ENCODE measurements at places on chromosomes 5 and 9. TPM values are rescaled to one million over a fixed set of nuclear protein-coding genes. Genes with fewer than 3 reads are reported as not detected.

The PCDHGA7 gene
- 2.3 TPM for total RNA-seq

The KIF24 gene
- total RNA-seq = 2.0 TPM

The ADGRD2 gene
- total RNA-seq = not detected

The TRIM36 gene
- total RNA-seq = 16.9 TPM

DNA sequence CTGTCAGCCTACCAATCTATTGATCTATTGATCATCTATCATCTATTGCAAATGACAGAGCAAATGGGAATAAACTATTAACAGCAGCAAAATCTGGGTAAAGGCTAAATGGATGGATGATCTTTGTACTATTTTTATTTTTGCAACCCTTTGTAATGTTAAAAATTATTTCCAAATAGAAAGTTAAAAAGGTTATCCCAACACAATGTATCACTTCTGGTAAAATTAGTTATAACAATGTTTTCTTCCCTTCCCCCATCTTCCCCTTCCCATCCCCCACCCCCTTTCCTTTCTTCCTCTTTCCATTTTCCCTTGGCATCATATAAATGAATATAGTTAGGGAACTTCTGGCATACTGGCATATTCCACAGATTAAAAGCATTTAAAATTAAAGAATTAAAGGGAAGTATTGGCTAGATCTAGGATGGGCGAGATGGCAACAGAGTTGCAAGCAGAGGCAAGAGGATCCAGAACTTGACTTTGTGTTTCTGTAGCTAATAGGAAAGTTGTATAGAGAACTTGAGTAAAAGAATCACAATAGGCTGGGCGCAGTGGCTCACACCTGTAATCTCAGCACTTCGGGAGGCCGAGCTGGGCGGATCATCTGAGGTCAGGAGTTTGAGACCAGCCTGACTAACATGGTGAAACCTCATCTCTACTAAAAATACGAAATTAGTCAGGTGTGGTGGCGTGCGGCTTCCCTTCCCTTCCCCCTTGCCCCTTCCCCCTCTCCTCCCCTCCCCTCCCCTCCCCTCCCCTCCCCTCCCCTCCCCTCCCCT, 66.6 kb upstream of the TAF11L2 start:
- no peak for DNase-seq

DNA sequence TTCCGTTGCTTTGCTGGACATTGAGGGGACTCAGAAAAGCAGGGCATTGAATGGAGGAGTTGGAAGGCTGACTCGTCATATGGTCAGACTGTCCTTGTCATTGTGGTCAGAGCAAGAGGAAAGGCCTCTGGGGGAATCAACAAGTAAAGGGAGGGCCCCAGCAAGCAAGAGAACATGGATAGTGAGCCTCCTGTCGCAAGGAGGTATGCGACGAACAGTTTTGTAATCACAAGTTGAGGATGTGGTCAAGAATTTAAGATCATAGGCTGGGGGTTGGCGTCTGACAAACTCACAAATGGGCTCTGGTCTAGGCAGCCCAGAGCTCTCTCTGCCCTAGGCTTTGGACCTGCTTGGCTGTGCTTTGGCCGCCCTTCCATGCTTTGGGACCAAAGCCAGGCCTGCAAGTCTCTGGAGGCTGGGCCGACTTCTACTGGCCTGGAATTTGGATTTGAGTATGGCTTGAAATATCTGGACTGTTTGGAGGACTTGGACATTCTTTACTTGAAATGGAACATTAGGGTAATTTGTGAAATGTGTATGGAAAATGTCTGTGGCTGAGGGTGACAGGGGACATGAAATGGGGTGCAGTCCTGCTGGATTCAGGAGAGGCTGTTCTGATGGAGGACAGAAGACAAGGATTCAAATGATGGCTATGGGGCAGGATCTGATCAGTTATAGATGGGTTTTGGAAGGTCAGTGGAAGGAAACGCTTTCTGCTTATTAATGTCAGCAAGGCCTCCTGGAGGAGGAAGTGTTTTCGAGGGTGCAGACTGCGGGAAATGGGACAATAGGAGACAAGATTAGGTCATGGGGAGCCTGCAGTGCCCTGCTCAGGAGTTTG, 19.2 kb upstream of the NDST1 start:
- peak; percentile 70 for DNase-seq

The PTBP3 gene
- 38.0 TPM for total RNA-seq

DNA sequence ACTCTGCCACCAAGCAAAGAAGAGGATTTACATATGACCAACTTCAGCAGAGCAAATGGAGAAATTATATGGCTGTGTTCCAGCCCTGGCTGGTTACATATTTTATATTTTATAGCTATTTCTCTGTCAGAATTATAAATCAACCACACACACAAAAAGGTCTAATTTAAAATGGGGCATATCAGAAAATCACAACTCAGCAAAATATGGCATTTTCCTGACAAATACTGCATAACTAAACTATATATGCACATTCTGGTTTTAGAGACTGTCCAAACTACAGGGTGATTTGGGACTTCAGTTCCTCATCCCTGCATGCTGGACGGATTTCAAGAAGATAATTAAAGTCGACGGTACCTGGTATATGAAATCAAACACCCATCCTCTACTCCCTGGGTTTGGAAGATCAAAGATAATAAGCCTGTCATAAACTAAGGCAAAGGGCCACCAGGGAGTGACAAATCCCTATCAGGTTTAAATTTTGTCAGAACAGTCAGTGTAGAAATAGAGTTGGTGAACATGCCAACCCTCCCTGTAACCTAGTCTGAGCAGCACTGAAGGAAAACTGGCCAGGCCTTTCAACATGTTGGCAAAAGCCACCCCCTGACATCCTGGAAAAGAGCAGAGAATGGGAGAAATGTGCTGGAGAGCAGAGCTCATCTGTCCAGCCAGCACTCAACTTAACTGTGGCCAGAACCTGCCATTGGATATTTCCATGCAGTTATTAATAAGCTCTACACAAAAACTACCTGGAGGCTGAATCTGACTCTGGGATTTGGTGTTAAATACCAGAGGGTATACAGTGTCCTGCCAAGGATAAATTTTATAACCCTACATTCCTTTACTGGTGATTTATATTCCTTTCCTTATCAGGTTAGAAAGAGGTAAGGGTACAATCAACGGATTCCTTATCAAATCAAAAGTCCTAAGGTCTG, 235.7 kb downstream of the ENC1 start:
- DNase-seq = no peak

The BARHL1 gene
- not detected for total RNA-seq

The MARCHF6 gene
- 44.0 TPM for total RNA-seq

DNA sequence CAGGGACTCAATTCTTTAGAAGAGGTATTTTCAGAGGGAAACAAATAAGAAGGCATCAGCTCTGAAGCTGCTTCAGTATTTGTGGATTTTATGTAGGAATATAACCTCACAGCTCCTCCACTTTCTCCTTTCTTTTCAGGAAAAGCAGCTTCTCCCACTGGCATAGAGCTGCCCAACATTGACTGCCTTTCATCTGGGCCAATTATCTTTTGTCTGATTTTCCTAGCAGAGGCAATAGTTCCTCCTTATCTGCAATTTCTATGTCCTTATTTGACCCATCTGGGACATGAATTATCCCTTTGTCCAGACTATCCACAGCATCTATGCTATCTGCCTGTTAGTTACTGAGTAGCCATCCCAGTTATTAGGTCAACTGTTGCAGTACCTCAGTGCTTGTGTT, 1671.2 kb upstream of the ACO1 start:
- DNase-seq = no peak

GRCh38 chr5:170159101-170159698, 53.5 kb downstream of the FOXI1 start:
- no peak for DNase-seq

- DNase-seq = no peak
These were observed 71.4 kb upstream of the MOCS2 start for GRCh38 chr5:53180991-53181390.

DNA sequence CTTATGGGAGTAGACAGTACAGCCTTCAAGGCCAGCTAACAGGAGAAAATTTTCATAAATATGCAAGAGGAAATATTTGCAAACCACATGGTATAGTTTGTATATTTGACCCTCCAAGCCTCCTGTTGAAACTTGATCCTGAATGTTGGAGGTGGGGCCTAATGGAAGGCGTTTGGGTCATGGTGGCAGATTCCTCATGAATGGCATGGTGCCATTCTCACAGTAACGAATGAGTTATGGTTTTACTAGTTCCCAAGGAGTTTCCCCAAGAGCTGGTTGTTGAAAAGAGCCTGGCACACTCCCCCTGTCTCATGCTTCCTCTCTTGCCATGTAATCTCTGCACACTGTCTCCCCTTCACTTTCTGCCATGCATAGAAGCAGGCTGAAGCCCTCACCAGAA, 3.3 kb upstream of the PAIP1 start:
- DNase-seq = peak; percentile 35

DNA sequence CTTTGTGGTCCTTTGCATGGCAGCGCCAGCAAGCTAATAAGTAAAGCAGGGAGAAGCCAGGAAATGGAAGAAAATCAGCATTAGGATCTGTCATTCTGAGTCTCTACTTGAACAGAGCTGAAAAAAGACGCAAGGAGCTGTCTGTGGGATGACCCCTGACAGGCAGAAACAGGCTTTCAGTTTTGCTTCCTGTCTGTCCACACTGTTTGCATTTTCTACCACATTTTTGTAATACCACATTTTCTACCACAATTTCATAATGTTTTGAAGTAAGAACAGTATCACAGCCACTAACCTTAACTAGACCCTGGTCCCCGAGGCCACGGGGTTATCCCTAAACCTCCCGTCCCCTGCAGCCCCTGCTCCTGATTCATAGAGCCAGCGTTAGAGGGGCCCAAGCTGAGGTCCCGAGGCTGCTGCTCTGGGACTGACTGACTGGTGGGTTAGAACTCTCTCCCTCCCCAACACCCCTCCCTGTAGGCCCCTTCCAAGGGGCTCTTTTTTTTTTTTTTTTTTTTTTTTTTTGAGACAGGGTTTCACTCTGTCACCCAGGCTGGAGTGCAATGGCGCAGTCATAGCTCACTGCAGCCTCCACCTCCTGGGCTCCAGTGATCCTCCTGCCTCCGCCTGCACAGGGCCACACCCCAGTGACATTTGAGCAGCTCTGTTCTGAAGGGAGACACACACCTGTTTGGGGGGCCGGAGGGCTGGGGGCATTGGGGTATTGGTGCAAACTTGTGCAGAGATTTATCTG, 4.0 kb upstream of the CLIC3 start:
- DNase-seq = peak; percentile 41

- DNase-seq = no peak
These were observed 13.5 kb downstream of the RABGAP1 start for GRCh38 chr9:122954253-122954691.

- no peak for DNase-seq
These were observed 84.6 kb upstream of the RETREG1 start for GRCh38 chr5:16701134-16702099.

DNA sequence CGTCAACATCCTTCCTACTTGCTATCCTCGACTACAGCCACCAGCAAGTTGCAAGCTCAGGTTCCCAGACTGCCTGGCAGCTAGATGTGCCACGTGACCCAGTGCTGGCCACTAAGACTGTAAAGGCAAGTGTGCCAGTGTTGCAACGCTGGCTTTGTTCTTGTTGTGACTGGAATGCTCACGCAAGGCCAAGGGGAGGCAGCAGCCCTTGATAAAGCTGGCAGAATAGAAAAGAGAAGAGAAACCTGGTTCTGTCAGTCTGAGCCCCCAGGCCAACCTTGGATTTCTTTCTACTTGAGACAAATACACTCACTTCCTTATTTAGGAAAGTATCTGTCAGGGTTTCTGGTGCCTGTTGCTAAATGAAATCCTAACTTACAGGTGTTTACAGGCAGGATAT, 113.0 kb downstream of the KLHL3 start:
- DNase-seq = peak; percentile 91

- DNase-seq = no peak
These were observed 30.0 kb upstream of the PCSK1 start for GRCh38 chr5:96463091-96463490.

DNA sequence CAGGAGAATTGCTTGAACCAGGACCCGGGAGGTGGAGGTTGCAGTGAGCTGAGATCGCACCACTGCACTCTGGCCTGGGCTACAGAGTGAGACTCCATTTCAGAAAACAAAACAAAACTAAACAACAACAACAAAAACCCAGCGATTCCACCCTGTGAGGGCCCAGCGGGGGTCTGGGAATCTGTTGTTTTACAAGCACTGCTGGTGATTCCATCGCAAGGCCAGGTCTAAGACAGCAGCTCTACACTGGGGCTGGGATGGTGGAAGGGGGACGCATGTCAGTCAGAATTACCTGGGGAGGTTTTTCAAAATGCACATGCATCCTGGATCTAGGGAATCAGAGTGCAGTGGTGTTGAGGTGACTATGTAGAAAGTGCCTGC, 90.9 kb downstream of the ANKRD55 start:
- DNase-seq = no peak

GRCh38 chr9:114633438-114634089, 22.5 kb downstream of the TMEM268 start:
- no peak for DNase-seq

The SLC36A3 gene
- not detected for total RNA-seq

DNA sequence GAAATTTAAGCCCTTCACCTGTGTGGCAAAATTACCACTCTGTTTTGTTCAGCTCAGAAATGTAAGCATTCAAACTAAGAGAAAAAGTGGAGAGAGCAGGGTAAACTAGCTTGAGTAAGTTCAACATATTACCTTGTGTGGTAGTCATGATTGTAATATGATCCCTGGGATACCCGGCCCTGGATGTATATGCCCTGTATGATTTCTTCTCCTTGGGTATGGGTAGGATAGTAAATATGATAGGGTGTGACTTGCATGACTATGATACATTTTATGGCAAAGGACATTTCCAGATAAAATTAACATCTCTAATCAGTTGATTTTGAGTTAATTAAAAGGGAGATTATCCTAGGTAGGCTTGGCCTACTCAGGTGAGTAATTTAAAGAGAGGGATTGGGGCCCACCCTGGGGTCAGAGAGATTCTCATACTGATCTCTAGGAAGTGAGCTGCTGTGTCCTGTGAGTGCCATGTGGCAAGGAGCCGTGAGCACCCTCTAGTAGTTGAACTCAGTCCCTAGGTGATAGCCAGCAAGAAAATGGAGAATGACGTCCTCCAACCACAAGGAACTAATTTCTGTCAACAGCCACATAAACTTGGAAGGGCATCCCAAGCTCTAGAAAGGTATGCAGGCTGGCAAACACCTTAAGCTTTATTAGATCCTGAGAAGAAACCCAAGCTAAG, 62.2 kb upstream of the ANXA1 start:
- no peak for DNase-seq

Measured in myocyte (in vitro differentiated cells).